ENCODE measurements at places on chromosomes 12 and 14.
A peak's percentile ranks its signal among the peaks of the same experiment; 100 is the strongest.

GRCh38 chr14:37021390-37021789 is 151.0 kb downstream of the SLC25A21 start:
- DNase-seq, result no peak

- DNase-seq, result no peak
These were observed 3.1 kb downstream of the LRFN5 start for GRCh38 chr14:41609704-41610183.

GRCh38 chr12:117067638-117068037 is 31.6 kb downstream of the TESC start:
- DNase-seq, result no peak

DNA sequence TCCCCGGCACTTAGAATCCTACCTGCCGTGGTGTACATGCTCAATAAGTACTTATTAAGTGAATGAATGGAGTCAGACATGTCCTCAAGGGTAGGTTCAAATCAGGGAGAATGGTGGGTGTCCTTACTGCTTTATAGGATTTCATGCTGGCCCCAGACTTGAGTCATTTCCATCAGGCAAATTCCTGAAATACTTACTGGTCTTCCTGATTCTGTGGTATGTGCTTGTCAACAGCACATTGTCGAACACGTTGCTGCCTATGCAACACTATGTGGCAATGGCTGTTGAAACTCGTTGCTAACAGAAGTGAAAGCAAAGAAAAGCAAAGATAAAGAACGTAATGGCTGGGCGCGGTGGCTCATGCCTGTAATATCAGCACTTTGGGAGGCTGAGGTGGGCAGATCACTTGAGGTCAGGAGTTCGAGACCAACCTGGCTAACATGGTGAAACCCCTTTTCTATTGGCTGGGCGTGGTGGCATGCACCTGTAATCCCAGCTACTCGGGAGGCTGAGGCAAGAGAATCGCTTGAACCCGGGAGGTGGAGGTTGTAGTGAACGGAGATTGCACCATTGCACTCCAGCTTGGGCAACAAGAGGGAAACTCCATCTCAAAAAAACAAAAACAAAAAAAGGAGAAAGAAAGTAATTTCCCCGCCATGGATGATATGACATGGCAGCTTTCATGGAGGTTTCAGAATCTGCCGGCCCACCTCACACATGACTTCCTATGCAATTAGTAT is 214.9 kb downstream of the ZFP36L1 start:
- no peak for DNase-seq

GRCh38 chr14:104384776-104385071 is 194.8 kb upstream of the C14orf180 start:
- DNase-seq, result no peak

GRCh38 chr14:88775532-88775931 is 17.2 kb downstream of the EML5 start:
- no peak for DNase-seq

GRCh38 chr12:44774815-44775411 is 101.2 kb downstream of the NELL2 start:
- DNase-seq, result no peak

DNA sequence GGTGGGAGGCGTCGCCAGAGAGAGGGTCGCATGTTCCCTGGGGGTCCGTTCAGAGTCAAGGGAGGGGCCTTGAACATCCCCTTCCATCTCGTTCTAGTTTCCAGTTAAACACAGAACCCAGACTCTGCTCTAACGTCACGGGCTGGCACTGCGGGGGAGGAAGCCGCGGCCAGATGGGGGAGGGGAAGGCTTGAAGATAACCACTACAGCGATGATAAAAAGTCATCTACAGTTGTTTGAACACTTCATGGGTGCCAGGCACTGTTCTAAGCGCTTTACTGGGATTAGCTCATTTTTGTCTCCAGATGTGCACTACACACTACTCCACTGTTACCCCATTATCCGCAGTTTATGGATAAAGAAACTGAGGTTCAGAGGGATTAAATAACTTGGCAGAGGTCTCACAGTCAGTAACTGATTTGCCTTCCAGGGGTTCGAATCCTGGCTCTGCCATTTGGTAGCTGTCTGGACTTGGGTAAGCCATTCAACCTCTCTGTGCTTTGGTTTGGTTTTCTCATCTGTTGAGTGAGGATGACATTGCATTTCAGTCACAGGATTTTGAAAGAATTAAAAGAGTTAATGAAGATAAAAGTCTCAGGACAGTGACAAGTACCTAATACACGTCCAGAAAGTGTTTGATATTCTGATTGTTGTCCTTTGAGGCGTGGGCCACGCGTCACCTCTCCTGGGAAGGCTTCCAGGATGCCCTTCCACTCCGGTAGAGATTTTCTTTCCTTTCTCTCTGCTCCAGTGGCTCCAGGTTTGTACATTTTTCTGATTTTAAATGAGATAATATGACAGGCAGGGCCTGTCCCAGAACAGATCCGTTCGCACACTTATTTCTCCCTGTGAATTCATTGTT is 798 bp upstream of the RASAL1 start:
- DNase-seq, result no peak

DNA sequence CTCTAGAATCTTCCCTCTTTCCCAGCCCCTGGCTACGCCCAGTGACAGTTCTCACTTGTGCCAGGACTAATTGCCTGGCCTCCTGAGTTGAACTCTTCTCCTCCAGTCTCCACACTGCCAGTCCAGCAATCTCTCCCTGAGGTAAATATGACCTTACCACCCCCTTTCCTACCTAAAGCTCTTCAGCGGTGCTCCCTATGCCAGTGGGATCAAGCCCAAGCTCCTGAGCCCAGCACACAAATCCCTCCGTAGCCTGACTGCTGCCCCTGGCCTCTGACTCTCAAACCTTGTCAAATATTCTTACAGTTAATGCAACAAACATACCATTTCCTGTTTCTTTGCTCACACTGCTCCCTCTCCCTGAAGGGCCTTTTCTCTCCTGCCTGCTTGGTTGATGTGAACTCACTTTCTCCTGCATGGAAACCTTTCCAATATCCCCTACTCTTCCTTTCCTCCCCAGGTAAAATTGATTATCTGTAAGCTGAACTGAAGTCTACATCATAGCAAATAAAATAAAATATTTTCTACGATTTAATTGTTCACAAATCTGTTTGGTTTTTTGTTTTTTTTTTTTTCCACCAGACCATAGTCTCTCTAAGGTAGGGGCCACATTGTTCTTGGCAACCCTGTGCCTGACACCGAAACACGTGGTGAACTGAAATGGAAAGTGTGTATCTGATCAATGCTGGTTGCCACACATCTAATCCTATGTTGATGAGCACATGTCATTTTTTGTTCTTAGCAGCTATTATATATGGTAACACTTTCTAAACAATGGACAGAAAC is 147.5 kb downstream of the SLC38A6 start:
- no peak for DNase-seq

DNA sequence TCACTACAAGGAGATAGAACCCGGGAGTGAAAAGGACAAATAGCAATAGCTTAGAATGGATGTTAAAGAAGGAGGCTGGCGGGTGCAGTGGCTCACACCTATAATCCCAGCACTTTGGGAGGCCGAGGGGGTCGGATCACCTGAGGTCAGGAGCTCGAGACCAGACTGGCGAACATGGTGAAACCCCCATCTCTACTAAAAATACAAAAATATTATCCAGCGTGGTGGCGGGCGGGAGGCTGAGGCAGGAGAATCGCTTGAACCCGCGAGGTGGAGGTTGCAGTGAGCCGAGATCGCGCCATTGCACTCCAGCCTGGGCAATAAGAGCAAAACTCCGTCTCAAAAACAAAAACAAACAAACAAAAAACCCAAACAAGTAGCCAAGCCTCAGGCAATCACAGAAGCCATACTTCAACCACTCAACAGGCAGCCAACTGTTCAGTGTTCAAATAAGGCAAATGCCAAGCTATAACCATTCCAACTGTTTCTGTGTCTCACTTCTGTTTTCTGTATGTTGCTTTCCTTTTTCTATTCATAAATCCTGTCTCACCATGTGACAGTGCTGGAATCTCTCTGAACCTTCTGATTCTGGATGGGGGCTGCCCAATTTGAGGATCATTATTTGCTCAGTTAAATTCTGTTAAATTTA is 3.9 kb upstream of the SPTLC2 start:
- DNase-seq, result no peak

DNA sequence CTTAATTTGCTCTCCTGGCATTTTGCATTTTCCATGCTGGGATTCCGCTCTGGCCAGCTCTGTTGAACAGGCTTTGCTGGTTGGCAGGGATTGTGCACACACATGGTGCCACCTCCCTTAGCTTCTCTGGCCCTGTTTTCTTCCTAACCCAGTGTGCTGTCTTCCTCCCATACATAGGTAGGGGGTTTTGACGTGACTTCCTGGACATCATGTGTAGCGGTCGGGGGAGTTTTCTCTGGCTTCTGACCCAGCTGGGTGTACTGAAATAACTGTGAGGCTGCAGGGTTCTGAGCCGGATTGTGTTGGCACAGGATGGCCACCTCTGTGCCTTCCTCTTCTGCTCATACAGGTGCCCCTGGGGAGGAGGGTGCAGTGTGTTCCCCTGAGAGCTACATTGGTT is 25.7 kb downstream of the C14orf132 start:
- no peak for DNase-seq

DNA sequence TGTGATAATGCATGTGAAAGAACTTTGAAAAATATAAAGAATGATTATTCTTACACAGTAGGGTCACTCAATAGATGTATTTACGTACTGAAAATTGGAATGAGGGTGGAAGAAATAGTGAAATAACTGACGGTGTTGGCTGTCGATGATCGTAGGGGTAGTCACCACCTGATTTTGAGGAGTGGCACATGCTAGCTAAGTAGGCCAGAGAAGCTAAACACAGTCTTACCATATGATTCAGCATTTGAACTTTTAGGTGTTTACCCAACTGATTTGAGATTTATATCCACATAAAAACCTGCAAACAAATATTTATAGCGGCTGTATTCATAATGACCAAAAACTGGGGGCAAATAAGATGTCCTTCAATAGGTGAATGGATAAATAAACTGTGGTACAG is 47.6 kb upstream of the HIF1A start:
- DNase-seq, result no peak

DNA sequence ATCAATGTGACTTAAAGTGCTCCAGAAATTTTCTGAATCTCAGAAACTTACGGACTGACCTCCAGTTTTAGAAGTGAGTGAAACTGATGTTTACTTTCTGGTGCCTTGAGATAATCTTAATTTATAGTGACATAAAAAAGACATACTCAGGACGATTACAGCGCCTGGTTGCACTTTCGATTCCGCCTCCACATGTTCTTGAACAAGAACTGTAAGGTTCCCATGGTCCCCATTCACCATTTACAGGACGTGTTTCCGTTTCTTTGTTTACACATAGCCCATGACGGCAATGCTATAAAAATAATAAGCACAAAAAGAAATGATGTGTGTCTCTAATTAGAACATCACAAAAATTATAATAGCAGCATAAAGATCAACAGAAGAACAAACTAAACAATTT is 98.2 kb downstream of the ADAMTS20 start:
- DNase-seq, result no peak

GRCh38 chr12:110775997-110776396 is 33.3 kb upstream of the PPP1CC start:
- no peak for DNase-seq

DNA sequence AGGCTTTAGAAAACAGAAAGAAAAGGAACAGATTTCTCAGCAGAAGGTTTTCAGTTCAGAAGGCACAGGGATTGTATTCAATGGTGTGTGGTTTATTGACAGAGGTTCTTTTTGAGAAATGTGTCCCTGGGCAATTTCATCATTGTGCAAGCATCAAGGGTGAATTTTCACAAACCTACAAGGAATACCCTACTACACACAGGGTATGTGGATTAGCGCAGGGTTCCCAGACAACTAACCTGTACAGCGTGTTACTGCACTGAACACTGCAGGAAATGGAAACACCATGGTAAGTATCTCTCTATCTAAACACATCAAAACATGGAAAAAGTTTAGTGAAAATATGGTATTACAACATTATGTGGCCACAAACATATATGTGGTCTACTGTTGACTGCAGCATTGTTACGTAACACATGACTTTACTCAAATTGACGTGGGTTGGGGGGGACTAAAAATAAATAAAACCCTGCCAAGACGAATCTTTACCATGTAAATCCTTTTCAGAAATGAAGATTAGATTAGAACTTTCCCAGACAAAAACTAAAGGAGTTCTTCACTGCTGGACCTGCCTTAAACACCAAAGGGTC is 893.1 kb downstream of the TMEM121 start:
- DNase-seq, result no peak

GRCh38 chr12:114995891-114996290 is 311.9 kb upstream of the TBX3 start:
- DNase-seq, result no peak

GRCh38 chr12:100833282-100833681 is 38.7 kb downstream of the ANO4 start:
- DNase-seq, result no peak

DNA sequence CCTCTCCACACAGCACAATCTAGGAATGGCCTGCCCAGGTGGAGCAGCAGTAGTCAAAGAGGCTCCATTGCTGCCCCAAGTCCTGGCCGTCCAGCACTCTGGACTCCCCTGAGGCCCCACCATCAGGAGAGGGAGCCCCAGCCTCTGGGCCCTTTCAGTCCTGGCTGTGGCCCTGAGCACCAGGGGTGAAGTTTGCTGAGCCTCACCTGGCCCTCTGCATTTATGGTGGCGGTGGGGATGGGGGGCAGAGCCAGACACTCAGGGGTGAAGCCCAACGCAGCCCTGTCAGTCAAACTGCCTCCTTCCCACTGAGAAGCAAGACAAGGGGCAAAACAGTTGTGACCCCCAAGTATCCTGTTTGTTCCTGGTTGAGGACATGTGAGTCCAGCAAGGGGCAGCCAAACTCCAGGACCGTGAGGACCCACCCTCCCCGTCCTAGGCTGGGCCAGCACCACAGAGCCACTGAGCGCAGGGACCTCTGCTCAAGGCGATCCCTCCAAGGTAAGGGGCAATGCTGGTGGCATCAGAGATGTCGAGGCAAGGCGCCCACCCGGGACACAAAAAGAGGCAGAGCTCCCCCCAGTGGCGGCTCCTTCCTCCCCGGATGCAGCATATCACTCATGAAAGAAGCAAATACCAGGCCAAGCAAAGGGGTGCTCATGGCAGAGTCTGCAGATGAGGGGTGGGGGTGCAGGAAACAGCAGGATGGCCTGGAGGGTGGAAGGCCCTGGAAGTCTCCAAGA is 4.8 kb upstream of the AMN start:
- no peak for DNase-seq

GRCh38 chr12:76037130-76038103 is 5.8 kb upstream of the PHLDA1 start:
- DNase-seq, result peak; percentile 74

Data from NCI-H187 treated with DMSO at 0.1 percent for 48 hours (cell line).